ENCODE measurements at places on chromosomes 1 and 21.

GRCh38 chr1:193222056-193222615, 35.7 kb upstream of the B3GALT2 start:
- no peak for DNase-seq

DNA sequence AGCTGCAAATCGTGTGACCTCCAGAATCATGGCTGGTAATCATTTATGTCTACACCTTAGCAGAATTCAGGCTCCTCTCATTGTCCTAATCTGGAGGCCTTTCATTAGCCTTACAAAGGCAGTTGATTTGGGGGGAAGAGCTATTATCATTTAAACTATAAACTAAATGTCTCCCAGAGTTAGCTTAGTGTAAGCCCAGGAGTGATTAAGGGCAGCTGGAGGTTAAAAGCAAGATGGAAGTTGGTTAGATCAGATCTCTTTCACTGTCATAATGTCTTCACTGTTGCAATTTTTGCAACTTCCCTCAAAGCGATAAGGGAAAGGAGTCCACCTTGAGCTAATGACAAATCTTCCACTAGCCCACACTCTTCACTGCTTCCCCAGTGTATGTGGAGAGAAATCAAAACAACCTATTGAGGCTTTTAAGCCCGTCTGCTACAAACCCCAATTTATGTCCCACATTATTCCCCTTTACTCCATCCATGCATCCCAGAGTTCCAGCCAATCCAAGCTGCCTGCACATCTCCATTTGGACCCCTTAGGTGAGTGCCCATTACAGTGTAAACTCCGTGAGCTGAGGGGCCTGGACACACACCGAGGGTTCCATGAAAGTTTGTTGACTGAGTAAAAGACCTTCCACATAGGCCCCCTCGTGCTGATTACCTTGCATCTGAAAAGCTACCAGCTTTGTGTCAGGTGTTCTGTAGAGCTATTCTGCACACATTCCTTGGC, 61.5 kb upstream of the KLHDC7A start:
- DNase-seq: no peak

DNA sequence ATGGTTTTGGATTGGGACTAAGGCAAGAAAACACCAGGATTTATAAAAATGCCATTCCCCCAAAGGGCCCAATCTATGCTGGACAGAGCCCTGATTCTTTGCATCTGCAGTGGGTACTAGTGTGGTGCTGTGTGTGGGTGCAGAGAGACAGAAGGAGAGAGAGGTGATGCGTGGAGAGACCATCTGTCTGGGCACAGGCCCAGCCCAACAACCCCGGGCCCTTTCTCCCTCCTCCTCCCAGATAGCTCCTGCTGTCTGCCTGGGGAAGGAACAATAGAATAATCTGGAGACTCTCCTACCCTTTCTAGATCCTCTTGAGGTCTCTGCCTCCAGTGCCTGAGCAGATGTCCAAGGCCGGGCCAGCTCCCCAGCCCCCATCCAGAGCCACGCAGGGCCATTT, 15.1 kb downstream of the KIAA1614 start:
- no peak for DNase-seq

DNA sequence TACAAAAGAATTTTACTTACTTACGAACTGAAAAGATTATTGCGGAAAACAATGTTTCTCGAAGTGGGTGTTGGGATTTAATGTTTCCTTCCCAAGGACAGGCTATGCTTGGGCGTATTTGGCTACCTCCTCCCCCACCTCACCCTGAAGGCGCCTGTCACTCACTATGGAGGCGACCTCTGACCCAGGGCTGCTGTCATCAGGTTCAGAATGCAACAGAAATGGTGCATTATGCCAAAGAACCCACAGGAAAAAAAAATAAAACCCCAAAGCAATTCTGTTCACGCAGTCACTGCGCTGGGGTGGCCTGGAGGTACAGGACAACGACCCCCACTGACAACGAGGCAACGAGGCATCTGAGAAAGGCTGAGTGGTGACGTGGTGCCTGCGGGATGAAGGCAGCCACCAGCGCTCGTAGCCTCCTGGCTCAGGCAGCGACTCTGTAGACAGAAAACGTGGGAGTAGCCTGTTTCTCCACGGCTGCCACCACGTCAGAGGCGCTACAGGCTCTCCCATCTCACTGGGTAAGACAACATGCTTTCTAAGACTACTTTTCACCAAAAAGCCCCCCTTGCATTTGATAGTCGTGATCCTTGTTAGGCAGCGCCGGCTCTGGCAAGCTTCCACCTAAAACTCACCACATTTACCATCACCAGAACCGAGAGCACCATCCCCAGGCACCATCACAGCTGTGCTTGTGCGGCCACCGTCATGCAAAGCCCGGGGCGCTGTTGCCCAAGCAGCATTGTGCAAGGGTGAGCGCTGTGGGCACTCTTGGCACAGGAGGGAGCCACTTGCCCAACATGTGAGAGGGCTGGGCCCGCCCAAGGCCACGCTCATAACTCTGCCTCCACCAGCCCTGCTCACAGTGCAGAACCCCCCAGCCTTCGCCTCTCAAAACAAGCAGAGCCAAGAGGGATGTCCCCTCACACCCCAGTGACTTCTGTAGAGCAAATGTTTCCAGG, 14.3 kb downstream of the NADK start:
- DNase-seq: no peak

DNA sequence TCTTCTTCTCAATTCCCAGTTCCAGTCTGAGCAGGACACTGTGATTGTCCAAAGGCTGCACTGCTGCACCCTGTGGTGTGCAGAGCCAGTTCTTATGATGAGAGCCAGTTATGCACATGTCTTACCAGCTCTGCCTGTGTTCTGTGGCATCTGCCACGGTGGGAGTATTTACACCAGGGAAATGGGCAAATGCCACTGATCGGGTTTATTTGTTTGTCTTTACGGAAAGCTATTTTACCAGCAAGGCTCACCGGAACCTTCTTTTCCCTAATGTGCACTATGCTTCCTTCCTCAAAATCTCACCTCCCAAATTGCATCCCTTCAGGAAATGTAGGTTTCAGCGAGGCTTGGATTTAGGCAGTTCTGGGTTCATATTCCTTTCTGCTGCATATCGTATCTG, 49.0 kb downstream of the EVA1C start:
- no peak for DNase-seq

DNA sequence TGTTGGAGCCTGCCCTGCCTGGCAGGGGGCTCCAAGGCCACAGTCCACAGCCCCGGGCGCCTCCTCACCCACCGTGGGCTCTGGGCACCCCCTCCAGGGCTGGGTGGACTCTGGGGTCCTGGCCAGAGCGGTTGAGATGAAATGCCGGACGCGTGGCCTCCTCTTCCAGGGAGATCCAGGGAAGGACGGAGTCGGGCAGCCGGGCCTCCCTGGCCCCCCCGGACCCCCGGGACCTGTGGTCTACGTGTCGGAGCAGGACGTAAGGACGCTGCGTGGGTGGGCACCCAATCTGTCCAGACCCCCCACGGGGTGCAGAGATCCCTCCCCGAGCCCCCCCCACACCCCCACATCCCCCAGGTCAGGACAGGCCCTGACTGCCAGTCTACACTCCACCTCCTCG, 51.2 kb downstream of the SLC19A1 start:
- no peak for DNase-seq

DNA sequence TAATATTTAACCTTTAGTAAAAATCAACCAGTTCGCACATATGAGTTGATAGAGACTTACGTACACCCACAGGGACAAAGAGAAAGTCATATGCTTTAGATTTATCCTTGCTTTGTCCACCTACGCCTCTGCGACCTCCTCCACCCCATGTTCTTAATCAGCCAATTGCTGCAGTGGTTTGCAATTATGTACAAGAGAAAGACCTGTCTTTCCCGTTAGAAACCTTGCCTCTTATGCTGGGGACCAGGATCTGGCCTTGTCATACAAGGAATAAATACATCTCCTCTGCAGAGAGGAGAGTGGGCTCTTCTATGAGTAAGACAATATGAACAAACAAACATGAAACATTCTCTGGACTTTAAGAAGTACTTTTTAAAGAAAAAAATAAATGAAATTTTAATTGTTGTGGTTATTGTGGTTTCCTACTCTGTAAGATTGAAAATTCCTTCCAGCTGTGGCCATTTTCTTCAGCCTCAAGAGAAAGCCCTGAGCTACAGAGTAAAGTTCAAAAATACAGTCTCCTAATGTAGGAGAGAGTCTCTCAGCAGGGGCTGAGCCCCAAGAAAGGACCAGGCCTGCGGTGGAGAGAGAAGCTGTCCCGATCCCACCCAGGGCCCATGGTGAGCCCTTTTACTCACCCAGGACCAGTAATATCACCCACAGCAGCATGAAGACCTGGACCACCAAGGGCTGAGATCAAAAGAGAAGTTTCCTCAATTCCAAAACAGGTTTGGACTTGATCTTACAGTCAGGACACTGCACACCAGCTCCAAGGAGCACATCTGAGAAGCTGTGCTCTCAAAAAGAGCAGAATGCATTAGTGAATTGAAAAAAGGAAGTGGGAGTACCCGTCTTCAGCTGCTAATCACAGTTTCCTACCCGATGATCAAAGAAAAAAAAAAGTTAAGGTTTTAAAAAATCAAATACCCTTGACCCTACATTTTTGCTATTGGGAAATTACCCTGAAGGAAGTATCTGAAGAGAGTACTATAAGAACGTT, at the start of gene FCRL5:
Gene FCRL5 (minus strand): TSS at position 822 of the 1,000 bp plus-strand sequence. CDS start 153 bp downstream, at position 669.
- no peak for DNase-seq

- no peak for DNase-seq
These were observed 33.4 kb downstream of the DOCK7 start for GRCh38 chr1:62654744-62655143.
